Endothelial cell of umbilical vein (primary cell): ENCODE measurements at places on chromosomes 16 and 17. TPM values are rescaled to one million over a fixed set of nuclear protein-coding genes. Genes with fewer than 3 reads are reported as not detected.

NPIPA5 gene
- 6.5 and 11.3 TPM in 2 replicates for total RNA-seq

DNA sequence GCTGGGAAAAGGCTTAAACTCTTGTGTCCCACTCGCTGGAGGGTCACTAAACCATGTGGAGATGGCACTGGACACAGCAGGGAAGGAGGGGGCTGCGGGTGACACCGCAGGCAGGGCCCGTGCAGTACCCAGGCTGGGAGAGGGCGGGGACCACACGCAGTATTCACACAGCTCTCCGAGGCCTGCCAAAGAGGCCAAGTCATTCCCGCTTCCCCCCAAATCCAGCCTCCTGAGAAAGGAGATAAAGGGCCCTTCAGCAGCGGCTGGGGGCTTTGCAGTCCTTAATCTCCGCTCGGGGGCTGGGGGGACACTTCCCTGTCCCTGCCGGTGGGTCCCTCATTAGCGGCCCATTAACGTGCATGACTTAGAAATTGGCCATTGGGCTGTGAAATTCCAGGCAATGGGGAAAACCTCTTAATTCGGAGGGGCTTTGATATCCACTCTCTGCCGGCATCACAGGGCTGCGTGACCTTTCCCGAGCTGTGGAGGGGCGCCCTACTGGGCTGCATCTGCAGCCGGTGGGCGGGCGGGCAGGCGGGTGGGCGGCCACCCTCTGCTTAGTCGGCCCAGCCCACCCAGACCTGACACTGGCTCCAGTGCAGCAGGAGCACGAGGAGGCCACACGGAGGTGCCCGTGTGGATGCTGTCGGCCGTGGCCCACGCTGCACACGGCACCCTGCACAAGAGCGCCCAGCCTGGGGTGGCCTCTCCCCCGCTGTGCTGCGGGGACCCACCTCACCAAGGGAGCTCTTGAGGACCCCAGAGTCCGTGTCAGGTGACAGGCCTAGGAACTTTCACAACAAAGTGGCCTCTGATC lies 2.6 kb upstream of the SLC38A8 start:
- DNase-seq: no peak

DNA sequence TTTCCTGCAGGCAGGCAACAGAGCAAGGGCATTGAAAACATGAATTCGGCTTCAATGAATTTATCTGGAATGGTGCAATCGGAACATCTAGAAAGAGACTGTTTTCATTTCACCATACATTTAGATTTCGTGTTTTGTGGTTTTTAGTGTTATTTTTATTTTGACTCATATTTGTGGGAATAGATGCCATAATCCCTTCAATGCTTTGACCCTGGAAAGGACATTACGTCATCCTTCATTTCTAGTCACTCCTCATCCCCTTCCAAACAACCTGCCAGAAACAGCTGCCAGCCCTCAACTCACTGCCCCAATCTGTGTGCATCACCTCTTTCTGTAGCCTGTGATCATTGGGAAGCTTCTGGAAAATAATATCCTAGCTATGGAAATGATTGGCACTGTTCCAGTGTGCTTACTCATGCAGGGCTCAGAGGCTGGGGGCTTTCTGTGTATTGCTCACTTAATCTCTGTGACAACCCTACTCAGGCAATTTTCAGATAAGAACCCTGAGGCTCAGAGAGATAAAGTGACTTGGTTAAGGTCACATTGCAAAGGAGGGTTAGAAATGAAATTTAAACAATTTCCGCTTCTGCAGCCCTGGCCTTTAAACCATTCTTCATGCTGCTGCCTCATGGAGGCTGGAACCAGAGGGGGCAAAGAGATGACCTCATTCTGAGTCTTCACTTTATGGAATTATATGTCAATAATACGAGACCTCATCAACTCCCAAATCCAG lies 9.5 kb upstream of the KSR1 start:
- peak; percentile 97 for DNase-seq

DNA sequence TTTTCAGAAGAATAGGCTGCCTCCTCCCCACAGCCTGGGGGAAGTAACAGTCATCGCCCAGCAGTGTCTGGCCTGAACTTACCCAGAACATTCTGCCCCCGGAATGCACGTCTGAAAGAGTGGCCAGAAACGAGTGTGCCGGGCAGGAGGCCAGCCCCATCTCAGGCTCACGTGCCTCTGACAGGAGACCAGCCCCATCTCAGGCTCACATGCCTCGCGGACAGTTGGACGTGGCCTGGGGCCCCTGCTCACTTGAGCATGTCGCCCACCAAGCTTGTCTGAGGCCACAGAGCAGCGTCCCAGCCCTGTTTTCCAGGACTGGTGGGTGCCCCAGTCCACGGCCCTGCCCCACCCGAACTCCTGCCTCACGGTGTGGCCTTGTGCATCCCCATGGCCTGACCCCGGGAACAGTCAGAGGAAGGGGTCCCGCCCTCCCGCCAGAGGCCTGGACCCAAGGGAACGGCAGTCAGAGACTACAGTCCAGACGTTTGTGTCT lies 16.3 kb upstream of the CDH15 start:
- peak; percentile 67 for DNase-seq

- no peak for DNase-seq
These were observed 32.7 kb upstream of the SLC6A2 start for GRCh38 chr16:55622930-55623561.

DNA sequence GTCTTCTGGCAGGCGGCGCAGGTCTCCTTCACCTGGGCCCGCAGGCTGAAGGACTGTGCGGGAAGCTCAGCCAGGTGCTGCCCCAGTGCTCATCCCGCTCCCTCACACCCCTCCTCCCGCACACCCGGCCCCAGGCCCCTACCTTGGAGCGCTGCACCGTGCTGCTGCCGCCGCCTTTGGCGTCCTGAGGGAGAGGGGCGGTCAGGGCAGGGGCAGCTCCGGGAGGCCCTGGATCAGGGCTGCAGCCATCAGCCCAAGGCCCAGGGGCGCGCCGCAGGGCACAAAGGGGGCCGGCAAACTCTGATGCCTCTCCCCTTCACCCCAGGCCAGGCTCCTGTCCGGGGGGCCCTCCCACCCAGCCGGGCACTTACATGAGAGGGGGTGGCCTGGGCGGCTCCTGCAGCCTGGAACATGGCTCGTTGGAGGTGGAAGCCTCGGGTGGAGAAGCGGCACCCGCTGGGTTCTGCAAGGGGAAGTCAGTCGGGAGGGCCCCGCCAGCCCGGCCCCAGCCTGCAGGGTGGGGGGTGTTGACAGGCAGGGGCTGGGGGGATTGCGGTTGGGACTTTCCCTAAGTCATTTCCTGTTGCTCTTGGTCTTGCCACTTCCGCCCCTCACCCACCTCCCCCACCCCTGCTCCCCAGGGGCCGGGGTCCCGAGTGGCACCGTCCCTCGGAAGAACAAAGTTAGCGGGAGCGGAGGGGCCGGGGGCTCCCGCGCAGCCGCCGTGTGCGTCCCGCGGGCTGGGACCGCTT lies 863 bp downstream of the LIMD2 start:
- DNase-seq: peak; percentile 56

DNA sequence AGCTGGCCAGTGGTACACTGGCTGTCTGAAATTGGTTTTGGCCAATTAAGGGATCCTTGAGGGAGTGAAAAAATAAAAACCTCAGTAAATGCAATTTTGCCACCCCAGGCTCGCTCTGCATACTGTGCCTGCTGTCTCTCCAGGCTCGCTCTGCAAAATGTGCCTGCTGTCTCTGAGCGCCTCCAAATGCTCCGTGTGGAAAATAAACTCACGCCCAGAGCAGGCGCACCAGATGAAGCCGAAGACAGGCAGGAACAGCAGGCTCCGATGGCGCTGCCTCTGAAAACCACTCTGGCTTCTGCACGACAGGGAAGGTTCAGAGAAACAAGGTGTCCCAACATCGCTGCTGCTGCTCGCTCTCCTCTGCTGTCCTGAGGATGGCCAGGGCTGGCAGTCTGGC lies 29.1 kb downstream of the SNN start:
- DNase-seq: no peak

VTN gene
- total RNA-seq: not detected in 2 replicates
